ENCODE measurements at places on chromosomes 4 and X. TPM values are rescaled to one million over a fixed set of nuclear protein-coding genes. Genes with fewer than 3 reads are reported as not detected.

The MTNR1A gene
- polyA plus RNA-seq: not detected

The LIMCH1 gene
- polyA plus RNA-seq: not detected

- DNase-seq: peak; percentile 64
Observed at GRCh38 chr4:155667222-155667567, 547 bp downstream of the GUCY1A1 start.

DNA sequence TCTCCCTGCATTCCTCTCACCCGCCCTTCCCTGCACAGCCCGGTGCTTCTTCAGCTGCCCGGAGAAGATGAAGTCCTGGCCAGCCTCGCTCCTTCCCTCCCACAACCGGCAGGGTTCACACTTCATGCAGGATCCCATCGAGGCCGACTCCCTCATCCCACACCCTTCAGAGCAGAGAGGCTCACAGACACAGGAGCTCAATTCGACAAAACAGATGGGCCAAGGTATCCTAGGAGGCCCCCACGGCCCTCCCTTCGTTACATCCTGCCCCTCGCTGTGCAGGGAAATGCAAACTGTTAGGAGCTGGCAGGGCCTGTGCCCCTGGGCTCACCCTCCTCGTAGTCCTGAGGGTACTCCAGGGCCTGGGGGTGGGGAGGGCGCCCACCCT, 238.1 kb downstream of the DHRSX start:
- no peak for DNase-seq

DNA sequence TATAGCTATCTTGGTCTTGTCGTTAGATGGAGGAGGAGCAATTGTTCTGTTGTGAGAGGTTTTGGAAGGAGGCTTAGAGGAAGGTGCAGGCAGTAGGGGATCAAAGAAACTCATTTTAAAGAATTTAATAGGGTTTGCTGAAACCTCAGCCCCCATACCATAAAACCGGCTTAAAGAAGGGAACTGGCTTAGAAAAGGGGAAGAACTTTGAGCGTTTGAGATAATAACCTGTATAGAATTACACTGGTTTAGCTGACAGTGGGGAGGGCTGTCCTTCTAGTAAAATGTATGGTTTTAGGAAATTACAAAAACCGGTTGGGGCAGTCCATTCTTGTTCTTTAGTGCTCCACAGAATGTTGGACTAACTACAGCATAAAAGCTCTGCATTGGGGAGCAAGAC, 128.1 kb downstream of the KDM6A start:
- DNase-seq: no peak

DNA sequence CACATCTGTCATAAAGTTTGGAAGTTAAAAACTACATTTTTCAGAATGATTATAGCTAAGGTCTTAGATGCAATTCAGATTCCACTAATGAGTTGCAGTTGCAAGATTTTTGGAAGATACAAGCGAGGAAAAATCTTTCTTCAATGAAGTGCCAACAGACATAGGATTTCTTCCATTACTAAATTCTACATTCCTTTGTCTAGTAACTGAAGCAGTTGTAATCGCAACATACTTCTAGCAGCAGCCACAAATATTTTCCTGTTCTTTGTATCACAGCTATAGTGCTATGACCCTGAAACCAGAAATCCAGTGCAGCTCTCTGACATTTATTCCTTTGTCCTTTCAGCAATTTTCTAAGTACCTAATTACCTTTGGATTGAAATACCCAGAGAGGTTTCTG, 225.2 kb upstream of the SLIT2 start:
- DNase-seq: no peak

- DNase-seq: peak; percentile 49
Observed at GRCh38 chr4:985123-985830, 1.6 kb upstream of the IDUA start.
